ENCODE measurements at places on chromosomes 3 and 15.

- DNase-seq: no peak
These were observed 129.5 kb downstream of the ST8SIA2 start for GRCh38 chr15:92523176-92523575.

GRCh38 chr15:52103217-52104207, 9.1 kb downstream of the BCL2L10 start:
- DNase-seq: no peak

DNA sequence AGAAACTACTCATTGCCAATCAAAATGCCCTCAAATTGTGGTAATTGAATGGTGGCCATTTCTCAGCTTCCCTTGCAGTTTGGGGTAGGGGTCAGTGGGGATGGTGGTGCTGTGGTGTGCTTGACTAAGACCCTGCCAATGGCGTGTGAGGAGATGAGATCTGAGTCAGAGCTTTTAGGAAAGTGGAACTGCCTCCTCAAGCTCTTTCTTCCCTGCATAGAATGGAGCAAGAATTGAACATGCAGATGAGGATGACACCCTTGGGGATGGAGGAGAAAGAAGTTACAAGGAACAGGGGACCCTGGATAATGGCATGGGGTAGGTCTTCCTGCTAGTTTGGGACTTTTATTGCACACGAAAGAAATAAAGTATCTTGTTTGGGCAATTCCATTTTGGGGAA, 188.0 kb downstream of the PEX5L start:
- DNase-seq: no peak

- no peak for DNase-seq
These were observed 202.5 kb downstream of the TUSC7 start for GRCh38 chr3:116912116-116912515.

DNA sequence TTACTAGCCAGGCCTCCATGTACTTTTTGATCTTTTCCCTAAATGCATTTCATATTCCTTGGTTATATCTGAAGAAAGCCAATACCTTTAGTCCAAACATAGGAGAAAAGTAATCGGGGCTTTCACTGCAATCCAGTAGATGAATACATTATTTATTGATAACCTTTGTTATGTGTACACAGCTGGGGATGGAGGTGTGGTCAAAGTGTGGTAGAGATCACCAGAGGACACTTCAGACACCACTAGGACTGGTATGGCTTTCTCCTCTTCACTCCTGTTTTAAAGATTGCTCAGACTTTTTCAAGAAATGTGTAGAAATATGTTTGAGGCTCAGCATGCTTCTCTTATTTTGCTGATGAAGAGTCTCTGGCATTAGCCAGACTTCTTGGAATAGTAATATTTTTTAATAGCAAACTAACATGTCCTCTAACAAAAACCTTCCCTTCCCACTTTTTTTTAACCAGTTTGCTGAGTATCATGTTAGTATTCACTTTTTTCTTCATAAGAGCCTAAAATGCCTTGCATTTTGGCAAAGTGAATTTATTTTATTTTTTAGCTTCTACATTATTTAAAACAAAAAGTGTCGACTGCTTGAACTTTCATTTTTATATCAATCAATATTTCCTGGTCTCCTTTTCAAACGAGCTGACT, 65.6 kb upstream of the MBNL1 start:
- DNase-seq: no peak
